ENCODE measurements at places on chromosomes 2 and 18.

- DNase-seq, result no peak
These were observed 20.9 kb downstream of the NEB start for GRCh38 chr2:151713291-151713903.

GRCh38 chr2:23375448-23375847 lies 9.5 kb upstream of the KLHL29 start:
- no peak for DNase-seq

GRCh38 chr2:117470311-117471095 lies 344.0 kb upstream of the DDX18 start:
- DNase-seq, result no peak

- no peak for DNase-seq
These were observed 11.2 kb downstream of the ARID5A start for GRCh38 chr2:96547731-96548171.

GRCh38 chr2:85826990-85827878 lies 61.6 kb downstream of the ST3GAL5 start:
- peak; percentile 95 for DNase-seq

Data from posterior cingulate gyrus (tissue), 11 donors.